ENCODE measurements at places on chromosomes 12 and 14.

GRCh38 chr14:22650960-22651521, 6.9 kb upstream of the OR6J1 start:
- DNase-seq = no peak

GRCh38 chr12:42507081-42507480, 82.5 kb downstream of the PRICKLE1 start:
- no peak for DNase-seq

DNA sequence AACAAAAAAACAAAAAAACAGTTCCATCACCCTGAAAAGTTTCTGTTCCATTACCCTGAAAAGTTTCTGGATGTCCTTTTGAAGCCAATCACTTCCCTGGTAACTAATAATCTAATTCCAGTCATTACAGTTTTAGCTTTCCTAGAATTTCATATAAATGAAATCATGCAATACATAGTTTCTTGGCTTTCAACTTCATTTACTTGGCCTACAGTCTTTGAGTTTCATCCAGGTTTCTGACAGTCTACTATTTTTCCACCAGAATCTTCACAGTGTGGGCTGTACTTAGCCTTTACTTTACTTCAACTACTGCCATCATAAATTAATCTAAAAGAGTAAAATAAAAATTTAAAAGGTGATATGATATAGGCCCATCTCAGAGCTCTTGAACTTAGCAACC, 55.5 kb downstream of the RPS6KA5 start:
- DNase-seq = no peak

DNA sequence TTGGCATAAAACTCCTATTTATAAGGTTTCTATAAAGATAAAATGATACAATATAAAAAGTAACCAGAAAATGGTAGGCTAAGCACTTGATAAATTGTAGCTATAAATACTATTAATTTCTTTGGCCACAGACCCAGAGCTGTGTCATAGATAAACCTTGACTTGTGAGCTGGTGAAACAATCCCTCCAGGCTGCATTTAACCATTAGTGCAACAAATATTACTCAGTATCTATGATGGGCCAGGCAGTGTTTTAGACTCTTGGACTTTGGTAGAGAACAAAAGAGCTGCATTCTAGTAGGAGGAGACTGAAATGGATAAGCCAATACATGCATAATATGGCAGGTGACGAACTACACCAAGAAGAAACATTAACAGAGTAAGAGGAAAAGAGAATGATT, 178.1 kb downstream of the BTG1 start:
- DNase-seq = no peak

GRCh38 chr14:43022094-43022800, 1415.6 kb downstream of the LRFN5 start:
- DNase-seq = no peak

- DNase-seq = no peak
Measured at GRCh38 chr12:27900920-27901879, 71.3 kb downstream of the PTHLH start.

GRCh38 chr12:5524769-5525436, 93.0 kb downstream of the NTF3 start:
- no peak for DNase-seq

DNA sequence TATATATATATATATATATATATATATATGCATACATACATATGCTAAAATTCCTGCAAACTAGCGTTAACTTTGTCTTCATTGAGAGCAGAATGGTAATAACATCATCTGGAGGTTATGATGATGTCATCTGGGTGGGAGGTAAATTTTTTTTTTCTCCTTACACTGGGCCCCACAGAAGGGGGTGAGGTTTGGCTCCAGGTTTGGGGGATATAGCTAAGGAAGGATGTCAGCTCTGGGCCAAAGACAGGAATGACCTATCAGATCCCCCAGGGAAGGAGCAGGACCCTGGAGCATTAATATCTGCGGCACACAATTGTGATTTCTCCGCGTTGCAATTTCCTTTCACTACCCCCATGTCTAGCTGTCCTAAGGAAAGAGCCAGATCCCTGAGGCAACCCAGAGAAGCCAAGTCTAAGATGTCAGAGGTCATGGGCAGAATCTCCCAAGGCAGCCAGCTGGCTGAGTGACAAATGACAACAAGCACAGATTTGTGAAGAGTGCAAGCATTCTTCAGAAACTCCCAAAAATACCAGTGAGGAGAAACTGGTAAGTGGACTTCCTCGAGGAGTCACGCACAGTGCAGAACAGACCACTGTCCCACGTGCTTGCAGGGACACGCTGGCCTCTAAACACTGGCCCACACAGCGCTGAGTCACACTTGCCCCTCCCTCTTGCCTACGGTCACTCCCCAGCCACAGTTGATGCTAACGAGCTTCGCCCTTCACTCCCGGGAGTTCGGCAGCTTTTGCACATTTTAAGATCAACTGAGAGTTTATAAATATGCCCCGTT, 9.9 kb downstream of the UBC start:
- DNase-seq = no peak

GRCh38 chr12:26402648-26403047, 207.3 kb downstream of the SSPN start:
- no peak for DNase-seq

DNA sequence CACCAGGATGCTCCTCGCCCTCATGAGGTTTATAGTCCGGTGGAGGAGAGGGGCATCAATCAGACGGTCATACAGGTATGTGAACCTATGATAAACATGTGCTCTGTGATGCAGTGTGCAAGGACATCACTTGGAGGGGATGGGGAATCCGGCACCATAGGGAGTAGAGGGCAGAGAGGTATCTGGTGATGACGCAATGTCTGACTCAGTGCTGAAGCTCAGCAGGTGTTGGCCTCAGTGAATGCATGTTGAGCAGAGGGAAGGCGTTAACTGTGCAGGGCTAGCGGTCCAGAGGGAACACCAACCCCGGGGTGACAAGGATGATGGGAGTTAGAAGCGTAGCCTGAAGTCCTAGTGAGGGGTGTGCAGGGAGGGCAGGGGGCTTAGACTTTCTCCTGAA, 200.9 kb downstream of the TMEM132C start:
- no peak for DNase-seq

DNA sequence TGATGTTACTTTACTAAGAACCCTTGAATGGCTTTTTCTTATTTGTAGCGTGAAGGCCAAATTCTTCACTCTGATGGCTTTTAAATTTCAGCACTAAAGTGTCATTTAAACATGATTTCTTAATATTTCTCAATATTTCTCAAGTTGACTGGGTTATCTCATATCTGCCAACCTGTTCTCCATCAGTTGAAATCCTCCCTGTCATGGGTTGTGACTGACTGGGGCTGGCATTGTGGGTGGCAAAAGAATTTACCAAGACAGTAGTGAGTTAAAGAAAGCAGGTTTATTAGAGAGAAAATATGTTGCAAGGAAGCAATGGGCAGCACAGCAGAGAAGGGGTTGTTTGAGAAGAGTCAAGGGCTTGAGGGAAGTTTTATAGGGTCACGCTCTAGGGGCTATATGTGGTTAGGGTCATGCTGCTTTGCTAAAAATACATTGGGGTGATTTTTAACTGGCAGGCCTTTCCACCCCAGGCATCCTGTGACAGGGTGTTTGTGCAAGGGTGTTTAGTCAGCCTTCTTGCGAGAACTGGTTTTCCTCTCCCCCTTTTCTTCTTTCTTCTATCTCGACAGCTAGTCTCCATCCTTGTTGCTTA, 232.8 kb upstream of the SEL1L start:
- no peak for DNase-seq

All from stimulated activated CD4-positive, alpha-beta T cell treated with anti-CD3 and anti-CD28 coated beads, Interleukin-15, amount 100 ng/mL, for 1 hour (primary cell).